SW480 (cell line): ENCODE measurements at places on chromosomes 3 and 15.

GRCh38 chr15:59424616-59425015, 13.4 kb upstream of the FAM81A start:
- no peak for DNase-seq

- peak; percentile 83 for DNase-seq
These were observed 85.0 kb upstream of the XCR1 start for GRCh38 chr3:46112296-46112695.

- DNase-seq, result no peak
These were observed 44.3 kb downstream of the NMNAT3 start for GRCh38 chr3:139633511-139633910.

- DNase-seq, result no peak
These were observed 230.2 kb downstream of the CPNE4 start for GRCh38 chr3:131804565-131805133.

- no peak for DNase-seq
These were observed 319.8 kb upstream of the LRRFIP2 start for GRCh38 chr3:37494216-37494615.

DNA sequence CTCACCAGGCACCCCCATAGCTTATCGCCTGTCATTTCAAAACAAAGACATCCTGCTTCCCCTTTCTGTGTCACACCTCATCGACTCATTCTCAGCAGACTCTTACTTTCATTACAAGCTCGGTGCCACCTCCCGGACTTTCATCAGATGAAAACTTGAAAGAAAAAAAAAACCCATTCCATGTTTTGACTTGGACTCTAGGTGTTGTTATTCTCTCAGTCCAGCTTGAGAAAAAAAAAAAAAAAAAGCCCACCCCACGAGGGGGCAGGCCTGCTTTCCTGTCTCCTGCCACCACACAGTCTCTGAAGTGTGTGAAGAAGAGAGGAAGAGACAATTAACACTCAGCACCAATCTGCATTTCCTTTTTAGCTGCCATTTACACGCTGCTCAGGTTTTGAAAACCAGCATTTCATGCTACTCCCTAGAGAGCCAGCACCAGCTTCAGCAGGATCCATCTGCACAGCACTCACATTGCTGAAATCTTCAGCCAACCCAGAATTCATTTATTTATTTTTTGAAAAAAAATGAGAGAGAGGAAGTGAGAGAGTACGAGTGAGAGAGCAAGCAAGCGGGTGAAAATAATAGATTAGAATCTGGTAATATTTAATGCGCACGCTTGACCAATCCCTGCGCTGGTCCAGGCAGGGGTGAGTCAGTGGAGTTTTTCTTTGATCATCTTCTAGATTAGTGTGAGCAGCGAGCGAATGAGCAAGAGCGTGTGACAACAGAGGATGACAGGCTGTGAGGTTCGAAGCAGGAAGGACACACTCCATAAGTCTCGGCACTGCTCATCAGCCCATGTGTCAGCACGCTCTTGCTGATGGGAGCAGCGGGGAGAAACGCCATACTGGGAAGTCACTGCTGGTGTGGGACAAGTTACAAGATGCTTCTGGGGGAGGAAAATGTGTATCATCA, 23.5 kb downstream of the ZNF80 start:
- peak; percentile 73 for DNase-seq

GRCh38 chr3:113151461-113152031, 59.8 kb upstream of the BOC start:
- DNase-seq, result no peak

GRCh38 chr15:25439369-25439836, 579 bp upstream of the UBE3A start:
- DNase-seq, result peak; percentile 13

DNA sequence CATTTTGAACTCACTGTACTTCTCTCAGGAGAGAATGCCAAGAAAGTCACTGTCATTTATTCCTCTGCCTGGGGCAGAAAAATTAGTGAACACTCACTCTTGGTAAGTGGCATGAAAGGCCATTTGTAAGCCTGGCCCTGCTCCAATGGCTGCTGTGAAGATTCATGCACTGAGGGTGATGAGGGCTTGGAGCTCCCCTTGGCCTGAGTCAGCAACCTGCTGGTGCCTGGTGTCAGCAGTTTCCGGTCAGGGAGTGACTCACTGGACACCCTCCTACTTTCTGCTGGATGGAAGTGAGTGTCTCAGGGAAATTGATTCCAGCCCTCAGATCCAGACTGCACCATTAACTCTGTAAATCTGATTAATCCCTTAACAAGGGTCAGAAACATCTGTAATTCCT, 37.6 kb downstream of the TRA2B start:
- DNase-seq, result peak; percentile 81

DNA sequence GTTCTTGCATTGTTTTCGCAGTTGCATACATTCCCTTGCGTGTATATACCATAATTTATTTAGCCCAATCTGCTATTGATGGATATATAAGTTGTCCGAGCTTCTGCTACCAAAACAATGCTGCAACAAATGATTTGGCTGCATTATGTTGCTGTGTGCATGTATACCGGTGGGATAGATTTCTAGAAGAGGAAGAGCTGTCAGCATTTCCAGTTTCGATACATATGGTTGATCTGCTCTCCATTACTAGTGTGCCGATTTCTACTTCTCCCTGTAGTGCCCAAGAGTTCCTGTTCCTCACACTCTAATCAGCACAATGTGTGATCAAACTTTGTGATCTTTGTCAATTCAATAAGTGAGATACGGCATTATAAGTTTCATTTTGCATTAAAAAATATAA, 92.8 kb upstream of the NMNAT3 start:
- DNase-seq, result no peak

DNA sequence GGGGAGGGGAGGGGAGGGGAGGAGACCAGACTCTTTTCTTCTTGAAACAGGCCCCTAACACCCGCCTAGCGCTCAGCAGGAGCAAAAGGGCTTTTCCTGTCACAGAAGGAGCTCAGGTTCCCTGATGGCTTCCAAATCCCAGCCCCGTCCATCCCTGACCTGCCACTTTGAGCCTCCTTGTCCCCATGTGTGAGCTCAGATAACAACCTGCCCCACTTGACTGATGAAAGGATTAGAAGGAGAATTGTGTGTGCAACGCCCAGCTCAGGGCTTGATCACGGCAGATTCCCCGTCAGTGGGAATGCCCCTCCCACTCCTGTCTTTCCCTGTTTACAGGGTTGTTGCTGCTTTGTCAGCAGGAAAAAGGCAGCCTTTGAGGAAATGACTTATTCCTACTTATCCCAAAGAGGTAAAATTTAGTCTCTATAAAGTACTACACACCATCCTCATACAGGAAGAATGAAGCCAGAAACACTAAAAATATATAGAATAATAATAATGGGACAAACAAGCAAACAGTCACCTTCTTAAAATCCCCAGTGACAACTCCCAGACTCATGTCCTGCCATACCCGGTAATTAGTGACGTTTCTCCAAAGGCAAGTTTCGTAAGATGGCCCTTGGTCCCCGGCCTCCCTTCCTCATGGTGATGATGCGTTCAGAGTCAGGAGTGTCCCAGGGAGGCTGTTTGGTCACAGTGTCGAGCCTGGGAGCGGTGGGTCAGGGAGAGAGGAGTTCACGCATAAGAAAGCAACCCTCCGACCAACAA, 6.1 kb upstream of the LRRC15 start:
- DNase-seq, result no peak

DNA sequence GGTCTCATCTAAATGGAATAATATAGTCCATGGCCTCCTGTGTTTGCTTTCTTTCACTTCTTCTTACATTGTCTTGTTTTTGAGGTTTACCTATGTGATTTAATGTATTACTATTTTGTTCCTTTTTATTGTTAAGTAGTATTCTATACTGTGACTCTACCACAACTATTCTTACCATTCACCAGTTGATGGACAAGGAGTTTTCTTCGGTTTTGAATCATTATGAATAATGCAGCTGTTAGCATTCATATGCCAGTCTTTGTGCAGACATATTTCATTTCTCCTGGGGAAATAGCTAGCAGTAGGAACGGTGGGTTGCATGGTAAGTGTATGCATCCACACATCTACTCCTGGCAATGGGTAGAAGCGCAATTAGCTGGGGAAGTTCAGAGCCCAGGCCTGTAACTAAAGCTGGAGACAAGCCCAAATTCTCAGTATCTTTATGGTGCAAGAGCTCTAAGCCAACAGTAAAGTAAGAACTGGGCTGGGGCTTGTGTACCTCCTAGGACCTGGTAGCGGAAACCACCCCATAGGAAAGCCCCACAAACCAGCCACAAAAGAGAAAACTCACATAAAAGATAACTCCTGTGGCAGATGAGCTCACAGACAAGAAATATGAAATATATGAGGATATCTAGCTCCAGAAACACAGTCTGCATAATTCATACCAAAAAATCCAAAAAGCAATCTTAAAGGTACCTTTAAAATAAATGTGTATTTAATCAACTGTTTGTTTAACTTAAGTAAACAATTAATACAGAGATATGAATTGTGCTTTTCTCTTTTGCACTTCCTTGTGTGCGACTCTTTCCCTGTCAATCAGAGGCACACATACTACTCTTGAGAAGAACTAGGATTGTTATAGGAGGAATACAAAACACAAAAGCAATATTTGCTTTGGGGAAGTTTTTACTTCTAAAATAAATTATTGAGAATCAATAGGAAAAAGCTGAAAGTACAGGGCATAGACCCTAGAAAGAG, 2.7 kb upstream of the CSTA start:
- DNase-seq, result no peak

DNA sequence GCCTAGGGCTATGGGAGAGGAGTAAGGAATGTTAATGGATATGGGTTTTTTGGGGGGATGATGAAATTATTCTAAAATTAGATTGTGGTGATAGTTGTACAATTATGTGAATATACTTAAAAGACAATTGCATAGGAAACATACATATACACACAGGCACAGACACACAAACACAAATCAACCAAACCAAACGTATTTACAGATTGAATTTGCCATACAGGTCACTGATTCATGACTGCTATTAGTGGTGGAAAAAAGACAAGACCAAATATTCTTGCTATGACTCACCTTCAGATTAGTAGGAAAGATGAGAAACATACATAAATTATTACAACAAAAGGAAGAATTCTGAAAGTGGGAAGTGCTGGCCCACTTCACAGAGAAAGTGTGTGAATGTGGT, 85.3 kb downstream of the C3orf38 start:
- peak; percentile 17 for DNase-seq

DNA sequence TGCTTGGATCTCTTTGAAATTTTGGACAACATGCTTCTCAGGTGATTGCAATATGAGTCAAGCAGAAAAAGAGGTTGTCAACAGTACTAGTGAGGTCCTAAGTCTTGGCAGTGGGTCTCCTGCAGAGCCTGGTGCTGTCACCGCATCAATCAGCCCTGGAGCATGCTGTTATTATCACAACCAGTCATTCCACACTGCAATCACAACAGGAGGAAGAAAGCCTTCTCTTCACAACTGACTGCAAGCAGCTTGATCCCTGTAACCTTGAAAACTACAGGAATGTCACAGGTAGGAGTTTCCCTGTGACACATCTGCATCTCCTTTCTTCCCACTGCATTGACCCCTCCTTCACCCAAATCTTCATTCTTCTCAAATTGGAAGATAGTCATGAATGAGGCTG, 451.1 kb upstream of the ATP11B start:
- DNase-seq, result no peak

GRCh38 chr3:103083848-103084631, 649.2 kb downstream of the ZPLD1 start:
- no peak for DNase-seq

- DNase-seq, result no peak
These were observed 6.9 kb downstream of the CILP start for GRCh38 chr15:65204236-65204930.

DNA sequence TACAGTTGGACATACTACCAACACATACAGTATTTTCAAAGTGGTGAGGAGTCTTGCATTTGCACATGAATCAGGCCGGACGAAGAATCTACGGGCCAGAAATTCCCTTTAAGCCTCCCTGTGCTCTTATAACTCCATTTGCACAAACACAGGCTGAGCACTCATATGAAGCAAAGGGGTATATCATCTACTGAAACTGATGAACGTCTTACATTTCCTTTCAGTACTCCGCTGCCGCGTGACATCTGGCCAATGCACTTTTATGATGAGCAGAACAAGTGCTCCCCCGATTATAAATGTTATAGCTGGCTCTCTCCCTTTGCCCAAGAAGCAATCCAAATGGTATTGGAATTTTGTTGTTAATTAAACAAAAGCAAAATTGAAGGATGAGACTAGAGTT, 110.3 kb upstream of the ICE2 start:
- no peak for DNase-seq

GRCh38 chr15:89132611-89133507, 44.6 kb downstream of the ABHD2 start:
- DNase-seq, result no peak

- peak; percentile 72 for DNase-seq
These were observed 214.5 kb downstream of the RPLP1 start for GRCh38 chr15:69666921-69667811.

DNA sequence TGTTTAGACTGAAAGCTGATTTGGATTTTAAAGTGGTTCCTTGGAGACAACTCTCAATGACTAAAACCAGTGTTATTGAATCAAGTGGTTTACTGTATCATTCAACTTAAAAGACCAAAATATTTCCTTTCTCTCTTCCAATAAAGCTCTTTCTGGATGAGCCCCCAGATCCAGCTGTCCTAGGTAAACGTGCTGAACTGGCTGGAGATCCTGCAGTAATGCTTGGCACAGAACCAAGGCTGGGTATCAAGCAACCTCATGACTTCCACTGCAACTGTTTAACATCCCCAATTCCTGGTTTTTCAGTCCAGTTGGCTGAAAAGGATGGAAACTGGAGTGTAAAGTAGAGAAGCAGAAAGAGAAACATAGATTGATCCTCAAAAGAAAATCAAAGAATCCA, 28.9 kb downstream of the SEC22C start:
- no peak for DNase-seq

DNA sequence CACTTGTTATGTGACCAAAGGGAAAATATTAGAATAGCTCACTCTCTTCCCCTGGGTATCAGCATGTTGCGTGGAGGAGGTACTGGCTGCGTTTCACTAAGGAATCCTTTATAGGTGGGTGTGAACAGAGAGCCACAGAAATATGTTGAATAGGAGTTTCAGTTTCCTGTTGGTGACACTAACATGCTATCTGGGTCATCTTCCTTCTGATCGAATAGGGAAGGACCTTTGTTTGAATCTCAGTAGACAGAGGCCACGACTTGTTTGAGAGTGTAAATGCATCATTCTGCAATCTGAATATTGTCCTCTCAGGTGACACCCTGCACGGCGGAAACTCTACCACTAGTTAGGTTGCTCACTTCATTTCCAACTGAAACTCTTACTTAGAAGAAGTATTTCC, 157.9 kb upstream of the SLC2A2 start:
- DNase-seq, result no peak

DNA sequence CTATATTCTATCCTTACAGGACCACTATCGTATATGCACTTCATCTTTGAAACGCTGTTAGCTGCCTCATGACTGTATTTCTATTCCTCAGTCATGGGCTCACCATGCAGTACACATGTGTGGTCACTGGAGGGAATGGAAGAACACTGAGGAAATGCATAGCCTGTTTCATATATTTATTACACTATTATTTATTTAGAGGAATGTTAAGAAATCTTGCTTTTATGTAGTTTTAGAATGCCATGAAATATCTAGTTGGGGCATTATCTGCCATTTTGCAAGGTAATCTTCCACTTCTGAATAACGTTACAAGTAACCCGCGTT, 155.7 kb downstream of the IGF1R start:
- DNase-seq, result no peak
